ENCODE measurements at places on chromosomes 6 and 20. TPM values are rescaled to one million over a fixed set of nuclear protein-coding genes. Genes with fewer than 3 reads are reported as not detected.

- no peak for DNase-seq
Measured at GRCh38 chr6:74549746-74550145, 656.1 kb downstream of the COL12A1 start.

GRCh38 chr6:167111597-167111996 lies 11.3 kb upstream of the CCR6 start:
- DNase-seq: no peak

Gene SRF
- total RNA-seq: 116 TPM

Gene OR2J3
- not detected for total RNA-seq

Data from right atrium auricular region (tissue), 2 donors.